Stimulated activated CD4-positive, alpha-beta T cell treated with anti-CD3 and anti-CD28 coated beads, Interleukin-1b, Interleukin-23, amount 100 ng/mL, for 1 hour (primary cell): ENCODE measurements at places on chromosomes 12 and 14.

GRCh38 chr12:42565633-42566032 lies 23.9 kb downstream of the PRICKLE1 start:
- DNase-seq: no peak

DNA sequence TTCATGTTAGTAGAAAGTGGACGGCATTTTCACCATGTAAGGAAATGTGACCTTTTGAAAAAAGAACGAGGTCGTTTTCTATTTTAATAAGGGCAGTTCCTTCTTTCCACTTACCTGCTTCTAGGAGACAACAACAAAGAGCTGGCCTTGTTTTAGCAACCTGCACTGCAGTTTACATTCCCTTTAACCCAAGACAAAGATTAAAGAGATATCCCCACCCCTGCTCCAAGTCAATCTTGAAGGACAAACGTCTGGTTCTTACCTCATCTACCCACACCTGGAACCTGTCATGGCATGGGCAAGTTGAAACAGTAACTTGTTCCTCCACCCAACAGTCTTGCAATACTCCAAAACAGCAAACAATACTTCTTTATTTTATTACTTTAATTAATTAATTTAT lies 32.7 kb downstream of the ZCCHC8 start:
- no peak for DNase-seq

DNA sequence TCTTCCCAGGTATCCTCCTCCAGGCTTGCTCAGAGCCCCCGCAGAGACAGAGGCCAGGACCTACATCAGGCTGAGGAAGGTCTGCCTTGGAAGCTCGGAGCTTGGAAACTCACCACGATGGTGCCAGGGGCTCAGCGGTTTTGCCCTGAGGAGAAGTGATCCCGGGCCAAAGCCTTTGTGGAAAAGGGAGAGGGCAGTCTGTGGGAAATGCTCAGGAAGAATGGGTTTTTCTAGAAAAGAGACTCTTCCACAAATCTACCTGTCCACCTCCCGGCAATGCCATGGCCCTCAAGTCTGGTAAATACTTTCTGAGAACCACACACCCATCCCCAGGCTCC lies 8.0 kb downstream of the KRT2 start:
- no peak for DNase-seq

GRCh38 chr14:104101651-104102281 lies 16.3 kb downstream of the ASPG start:
- DNase-seq: no peak

DNA sequence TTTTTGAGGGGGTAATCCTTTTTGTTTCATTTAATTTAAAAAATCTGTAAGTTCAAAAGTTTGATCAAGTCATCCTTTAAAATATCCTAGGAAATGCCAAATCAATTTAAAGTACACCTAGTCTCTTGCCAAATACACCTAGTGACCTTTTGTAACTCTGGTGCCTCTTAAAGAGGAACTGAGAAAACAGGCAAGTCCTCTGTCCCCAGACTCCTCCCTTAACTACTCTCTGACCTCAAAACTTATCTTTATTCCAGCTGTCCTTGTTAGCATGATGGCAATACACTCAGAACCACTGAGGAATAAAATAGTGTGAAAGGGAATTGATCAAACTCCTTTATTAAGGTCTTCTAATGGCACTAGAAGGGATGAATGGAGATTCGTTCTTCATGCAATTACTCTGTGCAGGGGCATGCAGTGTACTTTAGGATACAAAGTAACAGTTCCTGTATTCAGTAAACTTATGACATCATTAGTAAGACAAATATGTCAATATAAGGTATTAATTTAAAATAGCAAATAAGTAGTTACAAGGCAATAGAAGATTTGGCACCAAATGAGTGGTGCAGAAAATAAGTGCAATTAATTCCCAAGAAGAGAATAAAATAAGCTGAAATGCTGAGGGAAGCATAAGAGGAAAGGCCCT lies 3.3 kb downstream of the FAR2 start:
- no peak for DNase-seq
